ENCODE measurements at places on chromosomes 2 and 18.

DNA sequence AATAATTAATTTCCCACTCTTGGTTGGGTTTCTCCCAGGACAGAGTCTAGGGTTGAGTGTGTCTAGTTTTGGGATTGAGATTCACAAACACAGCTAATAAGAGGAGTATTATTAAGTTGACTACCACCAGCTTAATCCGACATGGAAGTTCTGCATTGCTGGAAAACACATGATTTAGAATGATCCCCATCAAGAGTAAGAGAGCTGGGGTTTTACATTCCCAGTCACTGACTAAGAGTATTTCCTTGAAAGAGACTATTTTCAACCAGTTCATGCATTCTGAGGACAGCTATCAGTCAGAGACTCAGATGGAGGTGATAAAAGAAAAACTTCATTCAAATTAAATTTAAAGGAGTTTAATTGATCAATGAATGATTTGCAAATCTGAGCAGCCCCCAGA is 334.6 kb upstream of the LRATD1 start:
- no peak for DNase-seq

DNA sequence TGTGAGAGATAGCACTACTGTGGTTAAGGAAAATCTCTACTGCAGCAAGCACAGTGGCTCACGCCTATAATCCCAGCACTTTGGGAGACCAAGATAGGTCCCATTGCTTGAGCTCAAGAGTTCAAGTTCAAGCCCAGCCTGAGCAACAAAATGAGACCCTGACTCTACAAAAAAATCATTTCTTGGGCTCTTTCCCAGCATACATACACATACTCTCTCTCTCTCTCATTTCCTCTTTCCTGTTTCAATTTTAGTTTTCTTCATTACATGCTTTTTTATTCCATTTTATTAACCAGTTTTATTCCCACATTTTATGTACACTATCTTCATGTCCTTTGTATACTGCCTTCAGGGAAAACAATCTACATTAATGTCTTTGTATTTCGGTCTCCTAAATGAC is 14.6 kb downstream of the WDR33 start:
- no peak for DNase-seq

- no peak for DNase-seq
These were observed 1044.1 kb upstream of the ZEB2 start for GRCh38 chr2:145563741-145564615.

DNA sequence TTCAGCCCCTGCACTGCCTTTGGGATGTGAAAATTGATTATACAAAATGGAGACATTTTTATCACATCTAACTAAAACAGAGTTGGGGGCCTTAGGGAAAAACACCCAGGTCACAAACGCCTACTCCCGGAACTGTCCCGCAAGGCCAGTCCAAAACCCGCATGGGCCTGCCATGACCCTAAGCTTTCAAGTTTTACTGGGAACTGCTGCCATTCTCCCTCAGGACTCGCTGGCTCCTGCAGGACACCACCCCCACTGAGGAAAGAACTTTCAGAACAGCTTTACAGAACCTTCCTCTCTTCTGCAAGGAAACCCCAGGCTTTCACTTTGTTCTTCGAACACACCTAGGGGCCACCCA is 320.4 kb upstream of the HS6ST1 start:
- DNase-seq, result no peak

GRCh38 chr2:121346859-121347258 is 61.9 kb upstream of the TFCP2L1 start:
- no peak for DNase-seq

DNA sequence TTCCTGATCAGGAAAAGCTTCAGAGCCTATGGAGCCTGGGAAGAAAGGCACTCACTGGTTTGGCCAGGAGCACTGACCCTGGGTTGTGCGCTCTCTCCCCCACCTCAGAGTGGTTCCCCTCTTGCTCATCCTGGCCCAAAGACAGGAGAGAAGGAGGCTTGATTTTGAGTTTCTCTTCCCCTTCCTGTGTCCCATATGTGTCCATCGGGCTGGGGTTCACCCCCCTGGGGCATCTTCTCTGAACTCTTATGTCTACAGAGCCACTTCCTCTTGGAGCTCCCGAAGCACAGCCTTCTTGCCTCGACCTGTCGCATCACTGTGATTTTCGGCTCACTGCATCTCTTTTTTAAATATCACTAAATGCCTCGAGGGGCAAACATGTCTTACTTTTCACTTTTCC is 692.3 kb downstream of the RNF144A start:
- no peak for DNase-seq

- DNase-seq, result no peak
These were observed 77.7 kb upstream of the IGFBP5 start for GRCh38 chr2:216773072-216773471.

GRCh38 chr2:143965493-143966164 is 554.3 kb downstream of the ZEB2 start:
- no peak for DNase-seq

DNA sequence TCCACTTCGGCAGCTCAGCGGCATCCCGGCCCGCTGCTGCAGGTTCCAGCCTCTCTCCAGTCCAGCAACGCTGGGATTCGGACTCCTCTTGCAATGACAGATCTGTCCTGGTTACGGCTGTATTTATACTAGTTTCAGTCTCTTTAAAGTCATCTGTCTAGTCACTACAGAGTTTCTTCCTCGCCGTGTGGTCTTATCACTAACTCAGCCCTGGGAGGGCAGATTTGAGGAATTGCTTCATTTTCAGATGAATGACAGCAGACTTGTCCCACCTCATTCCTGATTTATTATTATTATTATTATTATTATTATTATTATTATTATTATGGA is 2.2 kb downstream of the KLHL29 start:
- DNase-seq, result no peak

DNA sequence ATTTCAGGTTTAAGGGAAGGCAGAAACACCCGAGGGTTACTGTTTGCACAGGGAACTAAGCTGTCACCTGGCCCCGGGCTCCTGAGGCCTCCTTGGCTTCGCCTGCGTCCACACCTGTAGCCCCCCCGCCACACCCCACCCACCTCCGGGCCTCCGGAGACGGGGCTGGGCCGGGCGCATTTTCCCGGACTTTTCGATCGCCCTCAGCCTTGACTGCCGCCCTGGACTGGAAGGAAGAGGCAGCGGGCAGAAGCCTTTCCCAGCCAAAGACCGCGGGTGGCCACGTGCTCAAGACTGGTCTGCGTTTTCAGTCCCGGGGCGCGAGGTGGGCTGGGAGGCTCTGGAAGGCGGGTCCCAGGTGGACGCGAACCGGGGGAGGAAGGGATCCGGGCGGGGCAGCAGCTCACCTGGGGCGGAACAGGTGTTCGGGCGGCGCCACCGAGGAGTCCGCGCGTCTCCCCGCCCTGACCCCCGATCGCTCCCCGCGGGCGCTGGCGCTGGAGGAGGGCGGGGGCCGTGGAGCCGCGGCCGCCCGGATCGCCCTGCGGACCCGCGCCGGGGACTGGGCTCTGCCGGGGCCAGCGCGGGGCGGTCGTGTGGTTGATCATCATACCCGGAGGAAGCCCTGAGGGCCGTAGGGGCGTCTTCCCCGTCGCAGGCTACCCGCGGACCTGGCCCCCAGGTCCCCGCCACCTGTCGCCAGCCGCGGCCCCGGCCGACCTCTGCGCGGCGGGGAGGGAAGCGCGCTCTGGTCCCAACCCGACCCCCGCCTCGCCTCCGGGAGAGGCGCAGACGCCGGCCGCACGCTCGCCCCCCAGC is 3.2 kb downstream of the ID2 start:
- peak; percentile 71 for DNase-seq

GRCh38 chr2:43288417-43289305 is 62.3 kb upstream of the ZFP36L2 start:
- no peak for DNase-seq

DNA sequence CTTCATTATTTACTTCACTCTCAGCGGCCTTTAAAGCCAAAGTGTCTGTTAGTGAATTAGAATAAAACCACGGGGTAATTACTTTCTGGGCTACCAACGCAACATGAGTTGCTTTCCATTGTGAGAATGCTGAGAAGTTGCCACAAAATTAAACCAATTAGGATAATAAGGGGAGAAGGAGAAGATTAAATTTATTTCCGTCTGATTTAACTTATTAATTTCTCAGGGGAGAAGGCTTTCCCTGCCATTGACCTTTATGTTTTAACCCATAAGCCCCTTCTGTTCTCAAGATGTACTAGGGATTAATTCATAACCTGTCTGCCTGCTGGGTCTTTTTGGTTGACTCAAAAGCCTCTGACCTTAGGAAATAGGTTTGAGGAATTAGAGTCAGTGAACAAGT is 42.3 kb upstream of the IGFBP5 start:
- DNase-seq, result no peak

- no peak for DNase-seq
These were observed 12.9 kb upstream of the SIX3 start for GRCh38 chr2:44928483-44929158.

All from small intestine (tissue), 16 donors.